Stimulated activated CD4-positive, alpha-beta T cell treated with anti-CD3 and anti-CD28 coated beads, Interleukin-2, amount 100 ng/mL, for 48 hours (primary cell): ENCODE measurements at places on chromosomes 12 and 14.

- DNase-seq = no peak
Observed at GRCh38 chr12:105855361-105856047, 283.2 kb downstream of the NUAK1 start.

- DNase-seq = peak; percentile 10
Observed at GRCh38 chr12:75208856-75209811, 505 bp downstream of the KCNC2 start.

DNA sequence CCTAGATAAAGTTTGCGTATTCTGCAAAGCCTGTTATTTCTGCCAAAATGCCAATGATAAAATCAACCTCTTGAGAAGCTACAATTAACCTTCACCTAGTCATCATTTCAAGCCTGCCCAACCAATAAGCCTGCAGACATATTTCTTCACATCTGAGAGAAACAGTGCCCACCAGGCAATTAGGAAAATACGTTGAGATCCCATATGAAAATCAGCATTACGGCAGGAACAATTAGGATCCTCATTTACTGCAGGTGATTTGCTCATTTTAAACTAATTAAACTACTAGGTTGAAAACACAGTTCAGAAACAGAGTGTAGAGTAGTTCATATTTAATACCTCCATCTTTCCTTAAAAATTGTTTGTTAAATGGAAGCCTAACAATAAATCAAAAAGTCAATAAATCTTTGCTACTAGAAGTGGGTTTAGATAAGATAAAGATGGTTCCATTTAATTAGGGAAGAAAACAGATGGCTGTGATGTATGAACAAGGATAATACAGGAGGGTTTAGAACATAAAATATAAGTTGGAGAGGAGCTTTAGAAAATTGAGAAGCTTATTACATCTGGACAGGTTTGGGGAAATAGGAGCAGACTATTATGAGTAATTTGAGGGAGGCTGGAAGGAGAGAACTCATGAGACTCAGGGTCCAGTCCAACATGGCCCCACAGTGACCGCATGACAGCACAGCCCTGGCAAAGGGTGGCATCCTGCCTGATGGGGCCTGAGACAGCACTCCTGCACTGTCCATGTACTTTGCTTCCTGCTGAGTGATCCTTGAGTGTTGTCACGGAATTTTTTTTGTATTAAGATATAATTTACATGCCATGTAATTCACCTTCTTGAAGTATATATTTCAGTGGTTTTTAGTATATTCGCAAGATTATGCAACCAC, 26.9 kb upstream of the PYGL start:
- DNase-seq = no peak

DNA sequence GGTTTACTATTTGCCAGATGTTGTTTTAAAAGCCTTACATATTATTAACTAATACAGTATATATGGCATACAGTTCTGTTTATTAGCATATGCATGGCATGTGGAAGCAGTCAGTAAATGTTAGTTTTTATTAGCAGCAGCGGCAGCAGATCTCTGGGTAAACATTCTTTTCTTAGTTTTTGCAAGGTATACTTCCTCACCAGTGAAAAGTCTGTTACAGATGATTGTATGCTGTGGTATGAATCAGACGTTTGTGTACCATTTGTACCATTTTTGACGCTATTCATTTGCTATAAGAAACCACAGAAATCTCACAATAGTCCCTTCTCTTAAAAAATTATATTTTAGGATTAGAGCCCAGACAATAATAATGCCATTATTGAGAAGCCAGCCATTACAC, 17.8 kb downstream of the STK38L start:
- DNase-seq = no peak

DNA sequence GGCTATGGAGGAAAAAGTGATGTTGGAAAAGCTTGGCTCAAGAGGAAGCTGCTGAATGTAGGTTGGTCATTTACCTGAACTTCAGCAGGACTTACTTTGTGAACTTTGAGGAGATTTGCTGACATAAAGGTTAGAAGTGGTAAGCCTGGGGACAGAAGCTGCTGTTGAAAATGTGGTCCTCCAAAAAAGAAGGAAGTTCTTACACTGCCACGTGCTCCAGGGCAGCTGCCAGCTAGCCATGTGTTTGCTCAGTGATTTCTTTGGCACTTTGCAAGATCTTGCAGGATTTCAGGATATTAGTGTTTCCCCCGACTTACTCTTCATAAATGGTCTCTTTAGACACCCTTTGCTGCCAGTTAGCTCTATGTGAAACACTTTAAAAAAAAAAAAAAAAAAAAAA, 14.8 kb upstream of the DYRK2 start:
- DNase-seq = no peak

- no peak for DNase-seq
Observed at GRCh38 chr14:70648346-70648745, 6.6 kb downstream of the TTC9 start.

GRCh38 chr12:123731596-123731995, 19.4 kb downstream of the ATP6V0A2 start:
- DNase-seq = no peak

DNA sequence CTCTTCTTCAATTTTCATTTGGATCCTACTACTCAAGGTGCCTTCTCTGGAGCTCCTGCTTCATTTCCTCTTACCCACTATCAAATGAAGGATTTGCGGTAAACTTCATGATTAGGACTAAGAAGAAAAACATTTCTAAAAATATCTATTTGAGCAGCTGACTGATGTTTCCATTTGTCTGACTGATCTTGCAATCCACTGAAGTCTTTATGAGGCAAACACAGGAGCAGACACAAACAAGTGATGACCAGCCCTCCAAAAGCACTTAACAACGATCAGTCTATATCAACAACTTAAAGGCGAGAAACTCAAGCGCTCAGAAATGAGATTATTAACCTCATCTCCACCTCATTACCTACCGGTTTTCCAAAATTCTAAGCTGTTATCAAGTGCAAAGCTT, 26.2 kb downstream of the OSBPL8 start:
- DNase-seq = no peak

GRCh38 chr14:75168586-75169335, 7.7 kb downstream of the TMED10 start:
- DNase-seq = no peak

GRCh38 chr14:56608689-56609088, 29.1 kb downstream of the TMEM260 start:
- DNase-seq = no peak

DNA sequence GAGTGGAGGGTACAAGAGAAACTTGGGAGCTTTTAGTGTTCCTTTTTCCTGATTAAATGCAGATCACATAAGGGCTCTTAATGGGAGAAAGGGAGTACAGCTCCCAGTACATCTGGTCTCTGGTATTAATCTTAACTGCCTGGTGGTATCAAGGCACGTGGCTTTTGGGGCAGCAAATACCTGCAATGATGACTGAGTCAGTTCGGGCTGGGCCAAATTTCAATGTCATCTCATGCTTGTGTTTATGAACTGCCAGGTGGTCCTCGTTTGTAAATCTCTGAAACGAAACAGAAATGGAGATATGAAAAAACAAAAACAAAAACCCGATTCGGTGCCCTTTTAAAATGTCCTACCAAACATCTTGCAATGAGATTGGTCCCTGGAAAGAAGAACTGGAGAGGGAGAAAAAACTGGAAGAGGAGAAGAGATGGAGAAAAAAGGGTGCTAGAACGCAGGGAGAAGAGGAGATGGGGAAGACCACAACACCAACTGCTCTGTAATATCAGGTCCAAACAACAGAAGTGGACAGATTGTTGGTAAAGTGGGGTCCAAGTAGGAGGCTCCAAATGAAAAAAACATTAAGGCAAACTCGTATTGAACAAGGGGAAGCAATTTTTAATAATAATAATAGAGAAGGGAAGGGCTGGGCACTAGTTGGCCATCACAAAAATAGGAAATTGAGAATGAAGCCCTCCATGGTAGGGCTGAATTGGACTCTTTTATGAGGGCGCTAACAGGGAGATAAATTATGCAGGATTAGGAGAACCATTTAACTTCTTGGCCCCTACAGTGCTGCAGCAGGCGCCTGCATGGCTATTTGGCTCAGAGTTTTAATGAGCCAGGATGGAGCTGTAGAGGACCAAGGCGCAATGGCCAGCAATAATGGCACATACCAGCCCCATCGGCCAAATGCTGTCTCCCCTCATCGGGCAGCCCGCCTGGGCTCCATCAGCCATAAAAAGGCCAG, 45.4 kb upstream of the NPFF start:
- DNase-seq = no peak

GRCh38 chr14:77682158-77682553, 25.7 kb downstream of the ALKBH1 start:
- no peak for DNase-seq
